ENCODE measurements at places on chromosomes 2 and 18. TPM values are rescaled to one million over a fixed set of nuclear protein-coding genes. Genes with fewer than 3 reads are reported as not detected.

- no peaks in the 10 kb centered on the region for H3K27me3 ChIP-seq
- H3K4me3 ChIP-seq, result no peak overlapping the region
- H3K4me1 ChIP-seq, result no peaks in the 10 kb centered on the region
- no peaks in the 10 kb centered on the region for H3K36me3 ChIP-seq
- no peak for DNase-seq
Measured at GRCh38 chr2:236523249-236523648, 46.4 kb upstream of the ACKR3 start.

CNTNAP5 gene
- not detected for total RNA-seq

- H3K27me3 ChIP-seq, result no peaks in the 10 kb centered on the region
- H3K27ac ChIP-seq, result no peak overlapping the region
- H3K4me1 ChIP-seq, result no peaks in the 10 kb centered on the region
- no peaks in the 10 kb centered on the region for H3K36me3 ChIP-seq
Measured at GRCh38 chr2:105470979-105471378, 72.1 kb upstream of the FHL2 start.

DNAJC5G gene
- not detected for total RNA-seq

GRCh38 chr2:172617115-172617514, 61.2 kb downstream of the PDK1 start:
- DNase-seq, result no peak
- H3K27me3 ChIP-seq, result no peaks in the 10 kb centered on the region
